A673 (cell line): ENCODE measurements at places on chromosomes 13 and 19. TPM values are rescaled to one million over a fixed set of nuclear protein-coding genes. Genes with fewer than 3 reads are reported as not detected.

The CEACAM8 gene
- total RNA-seq, result not detected in 2 replicates

The NUP58 gene
- 101 TPM in 2 replicates for total RNA-seq

- DNase-seq, result no peak
These were observed 62.3 kb upstream of the STARD13 start for GRCh38 chr13:33347861-33348260.

- no peak for DNase-seq
These were observed 24.9 kb upstream of the GAS6 start for GRCh38 chr13:113888701-113889330.

The LRG1 gene
- total RNA-seq, result 0.20 TPM in 1 of 2 replicates, not detected in the other

DNA sequence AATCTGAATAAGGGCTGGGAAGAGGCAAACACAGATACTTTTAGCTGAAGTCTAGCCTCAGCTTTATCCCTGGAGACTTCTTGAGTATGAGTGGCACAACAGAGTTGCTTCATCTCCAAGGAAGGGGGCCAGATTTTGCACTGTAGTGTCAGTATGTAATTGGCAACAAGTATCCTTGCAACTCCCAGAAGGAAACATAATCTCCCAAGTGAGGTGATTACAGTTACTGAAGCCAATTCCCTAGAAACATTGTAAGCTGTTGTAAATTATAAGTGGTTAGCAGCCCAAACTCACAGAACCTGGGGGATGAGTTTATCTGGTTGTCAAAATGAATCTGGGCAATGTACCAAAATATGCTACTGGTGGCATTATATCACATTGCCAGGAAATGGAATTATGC is 2065.7 kb upstream of the PCDH20 start:
- peak; percentile 96 for DNase-seq

The NOVA2 gene
- not detected in 2 replicates for total RNA-seq

The DNASE2 gene
- total RNA-seq, result 22.7 and 27.8 TPM in 2 replicates

DNA sequence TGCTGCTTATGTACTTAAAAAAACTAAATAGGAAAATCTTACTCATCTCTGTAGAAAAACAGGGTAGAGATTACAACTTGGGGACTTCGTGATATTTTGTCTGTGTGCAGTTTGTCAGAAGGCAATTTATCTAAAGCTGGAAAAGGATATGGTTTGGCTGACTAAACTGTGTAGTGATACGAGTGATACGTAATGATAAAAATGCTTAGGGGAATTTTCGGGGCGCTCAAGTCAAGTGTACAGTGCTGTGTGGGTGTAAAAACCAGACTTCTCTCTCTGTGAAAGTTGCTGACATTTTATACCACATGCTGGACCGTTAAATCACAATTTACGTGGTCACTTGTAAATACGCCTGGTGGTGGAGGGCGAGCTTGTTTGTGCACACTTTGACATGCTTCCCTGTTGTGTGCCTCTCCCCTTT is 221.7 kb downstream of the KCNRG start:
- DNase-seq, result no peak

GRCh38 chr13:110799246-110800236 is 86.0 kb downstream of the ING1 start:
- DNase-seq, result peak; percentile 49

GRCh38 chr19:35596366-35596999 is 10.5 kb downstream of the PMIS2 start:
- DNase-seq, result peak; percentile 51

The CEBPA gene
- total RNA-seq, result 1.4 TPM in 2 replicates

DNA sequence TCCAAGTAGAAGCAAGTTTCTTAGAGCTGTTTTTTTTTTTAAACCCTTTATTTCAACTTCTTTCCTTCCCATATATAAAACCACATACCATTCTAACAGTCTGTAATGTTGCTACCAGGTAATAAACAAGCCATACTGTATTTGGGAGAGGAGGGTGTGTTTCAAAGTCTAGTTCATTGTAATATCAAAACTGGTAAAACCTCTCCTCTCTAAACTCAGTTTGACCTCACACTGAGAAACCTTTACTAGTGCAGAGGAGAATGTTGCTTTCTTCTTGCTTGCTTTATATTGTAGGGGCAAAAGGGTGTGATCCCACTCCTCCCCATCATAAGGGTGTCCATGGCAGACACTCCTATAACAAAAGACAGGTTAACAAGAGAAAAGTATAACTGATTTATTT is 155.1 kb downstream of the GGACT start:
- no peak for DNase-seq

The N4BP2L2 gene
- total RNA-seq, result 96.8 and 113 TPM in 2 replicates

The PRODH2 gene
- total RNA-seq, result not detected in 2 replicates

The ELSPBP1 gene
- 0.47 and 1.0 TPM in 2 replicates for total RNA-seq

The SMIM44 gene
- not detected in 2 replicates for total RNA-seq

DNA sequence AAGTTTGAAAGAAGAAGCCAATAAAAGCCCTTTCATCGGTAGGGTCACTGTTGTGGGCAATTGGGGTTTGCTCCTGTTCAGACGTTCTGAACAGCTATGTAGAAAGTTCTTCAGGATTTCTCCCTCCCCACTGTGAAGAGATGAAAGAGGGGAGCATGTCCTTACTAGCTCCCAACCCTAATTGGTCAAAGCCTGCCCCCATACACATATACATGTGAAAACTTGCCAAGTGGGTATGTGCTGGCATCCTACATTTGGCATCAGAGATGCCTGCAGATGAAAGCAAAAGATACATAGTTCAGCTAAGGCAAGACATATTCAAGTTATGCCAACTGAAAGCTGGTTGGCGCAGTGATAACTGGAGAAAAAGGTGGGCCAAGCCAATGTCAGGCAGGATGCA is 363.1 kb upstream of the DACH1 start:
- no peak for DNase-seq

GRCh38 chr19:34217952-34218817 is 36.2 kb upstream of the GARRE1 start:
- peak; percentile 85 for DNase-seq

The MEIS3 gene
- total RNA-seq, result 9.6 and 21.3 TPM in 2 replicates

DNA sequence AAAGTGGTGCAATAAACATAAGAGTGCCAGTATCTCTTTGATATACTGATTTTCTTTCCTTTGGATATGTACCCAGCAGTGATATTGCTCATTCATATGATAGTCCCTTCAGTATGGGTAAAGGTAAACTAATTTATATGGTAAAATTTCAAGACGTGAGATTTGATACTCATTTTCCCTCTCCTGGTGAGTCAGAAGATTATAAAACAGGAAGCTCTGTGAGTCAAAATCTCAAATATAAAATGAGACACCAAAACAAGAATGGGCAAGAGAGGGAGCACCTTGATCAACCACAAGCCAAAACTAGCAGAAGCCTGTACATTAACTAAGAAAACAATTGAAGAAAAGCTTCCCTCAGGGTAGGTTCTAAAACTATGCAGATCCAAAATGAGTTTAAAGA is 216.3 kb downstream of the SLITRK6 start:
- no peak for DNase-seq

The AMER2 gene
- total RNA-seq, result 49.7 and 70.6 TPM in 2 replicates

DNA sequence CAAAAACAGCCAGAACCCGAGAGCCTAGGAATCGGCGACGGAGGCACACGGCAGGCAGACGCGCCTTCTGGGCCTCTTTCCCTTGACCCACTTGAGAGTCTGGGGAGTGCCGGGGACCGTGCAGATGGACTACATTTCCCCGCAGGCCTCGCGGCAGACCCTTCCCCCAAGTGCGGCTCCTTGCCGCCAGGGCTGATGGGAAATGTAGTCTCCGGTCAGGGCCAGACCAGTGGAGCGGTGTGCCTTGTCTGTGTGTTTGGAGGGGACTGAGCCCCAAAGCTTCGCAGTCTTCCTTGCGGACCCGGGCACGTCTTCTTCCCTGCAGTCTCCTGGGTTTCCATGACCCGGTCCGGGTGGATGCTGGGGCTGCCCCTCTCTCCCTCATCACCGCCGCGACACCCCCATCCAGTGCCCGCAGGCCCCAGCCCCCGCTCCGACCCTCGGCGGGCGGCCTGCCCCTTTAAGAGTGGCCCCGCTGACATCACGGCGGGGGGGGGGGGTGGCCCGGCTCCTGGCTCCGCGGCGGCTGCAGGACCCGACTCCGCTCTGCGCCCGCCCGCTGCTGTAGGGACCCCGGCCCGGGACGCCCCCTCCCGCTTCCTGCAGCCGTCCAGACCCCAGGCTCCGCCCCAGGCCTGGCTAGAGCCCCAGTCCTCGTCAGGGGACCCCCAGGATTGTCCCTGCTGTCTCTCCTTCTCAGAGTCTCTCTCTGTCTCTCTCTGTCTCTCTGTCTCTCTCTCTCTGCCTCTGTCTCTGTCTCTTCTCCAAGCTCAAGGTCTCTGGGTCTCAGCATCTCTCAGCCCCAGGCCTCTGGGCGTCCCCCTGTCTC is 758 bp upstream of the CACNG7 start:
- peak; percentile 85 for DNase-seq

The IZUMO2 gene
- not detected in 2 replicates for total RNA-seq

- no peak for DNase-seq
These were observed 731.5 kb downstream of the SLITRK1 start for GRCh38 chr13:83150616-83151307.

The CKAP2 gene
- 104 and 105 TPM in 2 replicates for total RNA-seq

DNA sequence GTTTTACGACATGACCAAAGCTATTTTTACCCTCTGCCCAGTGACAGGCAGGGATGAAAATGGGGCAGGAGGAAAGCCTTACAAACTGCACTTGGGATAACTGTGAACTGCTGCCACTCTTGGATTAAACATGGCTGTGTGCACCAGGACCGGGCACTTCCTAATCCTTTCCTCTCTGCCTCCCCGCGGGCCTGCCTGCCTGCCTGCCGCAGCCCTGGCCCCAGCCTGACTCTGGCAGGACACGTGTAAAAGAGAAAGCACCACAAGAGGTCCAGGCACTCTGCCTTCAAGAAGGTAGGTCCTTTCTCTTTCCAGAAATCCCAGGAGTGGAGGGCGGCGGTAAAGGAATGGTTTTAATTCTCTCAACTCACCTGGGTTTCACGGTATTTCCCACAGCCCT is 4.8 kb downstream of the TSHZ3 start:
- DNase-seq, result no peak

The IGFL1 gene
- not detected in 2 replicates for total RNA-seq

DNA sequence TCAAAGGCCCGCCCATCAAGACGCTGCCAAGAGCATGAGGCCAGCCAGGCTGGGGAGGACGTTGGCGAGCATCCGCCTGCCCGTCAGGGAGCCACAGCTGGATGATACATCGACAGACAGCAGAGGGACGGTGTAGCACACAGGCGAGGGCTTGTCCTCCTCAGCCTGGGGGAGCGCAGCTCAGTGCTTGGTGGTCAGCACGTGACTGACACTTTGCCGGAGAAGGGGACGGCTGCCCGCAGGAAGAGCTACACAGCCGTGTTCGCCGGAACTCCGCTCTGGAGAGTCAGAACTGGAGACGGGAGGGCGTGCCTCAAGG is 34.1 kb downstream of the CSNK1G2 start:
- DNase-seq, result no peak

DNA sequence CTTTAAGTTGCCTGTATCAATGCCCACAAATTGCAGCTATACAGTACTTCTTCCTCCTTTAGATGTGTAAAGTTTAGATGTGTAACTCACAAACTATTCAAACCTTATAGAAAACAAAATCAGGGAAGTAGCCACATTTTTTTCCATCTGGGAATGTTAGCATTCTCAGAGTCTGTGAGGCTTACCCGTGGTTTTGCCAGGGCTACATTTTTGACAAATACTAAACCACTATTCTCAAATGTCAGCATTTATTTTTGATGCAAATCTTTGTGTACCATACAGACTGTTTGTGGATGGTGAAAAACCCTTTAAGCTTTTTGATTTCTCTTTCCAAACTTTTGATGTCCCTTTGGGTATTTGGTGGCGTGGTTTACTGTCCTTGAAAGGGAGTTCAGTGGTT is 216.4 kb downstream of the POSTN start:
- DNase-seq, result no peak

GRCh38 chr13:97849305-97849704 is 104.2 kb upstream of the IPO5 start:
- peak; percentile 59 for DNase-seq

DNA sequence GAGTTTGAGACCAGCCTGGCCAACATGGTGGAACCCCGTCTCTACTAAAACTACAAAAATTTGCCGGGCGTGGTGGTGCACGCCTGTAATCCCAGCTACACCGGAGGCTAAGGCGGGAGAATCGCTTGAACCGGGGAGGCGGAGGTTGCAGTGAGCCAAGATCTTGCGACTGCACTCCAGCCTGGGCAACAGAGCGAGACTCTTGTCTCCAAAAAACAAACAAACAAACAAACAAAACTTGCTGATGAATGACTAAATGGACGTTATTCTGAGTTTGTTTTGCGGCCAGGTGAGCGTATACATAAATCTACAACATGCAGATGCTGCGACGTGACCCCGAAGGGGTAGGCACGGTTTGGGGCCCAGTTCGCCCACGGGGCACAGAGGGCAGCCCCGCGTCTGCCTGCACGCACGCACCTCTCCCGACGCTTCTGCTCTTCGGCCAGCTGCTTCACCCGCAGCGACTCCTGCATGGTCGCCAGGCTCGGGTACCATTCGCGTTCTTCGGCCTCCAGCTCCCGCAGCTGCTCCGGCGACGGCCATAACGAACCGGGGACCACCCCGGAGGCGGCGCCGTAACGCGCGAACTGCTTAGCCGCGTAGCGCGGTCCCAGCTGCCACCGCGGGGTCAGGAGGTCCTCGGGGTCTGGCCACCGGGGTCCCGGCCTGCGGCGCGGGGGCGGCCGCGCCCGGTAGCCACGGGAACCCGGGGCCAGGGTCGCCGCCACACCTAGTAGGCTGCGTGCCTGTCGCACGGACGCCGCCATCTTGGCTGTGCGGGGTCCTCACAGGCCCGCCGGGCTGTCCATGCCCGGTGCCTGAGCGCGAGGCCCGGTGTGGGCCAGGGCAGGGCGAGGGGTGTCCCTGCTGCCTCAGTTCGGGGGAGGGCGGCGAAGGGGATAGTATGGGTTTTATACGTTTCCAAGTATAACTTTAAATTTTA is at the start of gene GADD45GIP1:
Gene GADD45GIP1, minus strand, starts transcription at position 778 of the 943 bp plus-strand sequence. Its CDS starts 11 bp downstream, at position 767.
- DNase-seq, result peak; percentile 93

The HCN2 gene
- 13.1 and 15.7 TPM in 2 replicates for total RNA-seq

DNA sequence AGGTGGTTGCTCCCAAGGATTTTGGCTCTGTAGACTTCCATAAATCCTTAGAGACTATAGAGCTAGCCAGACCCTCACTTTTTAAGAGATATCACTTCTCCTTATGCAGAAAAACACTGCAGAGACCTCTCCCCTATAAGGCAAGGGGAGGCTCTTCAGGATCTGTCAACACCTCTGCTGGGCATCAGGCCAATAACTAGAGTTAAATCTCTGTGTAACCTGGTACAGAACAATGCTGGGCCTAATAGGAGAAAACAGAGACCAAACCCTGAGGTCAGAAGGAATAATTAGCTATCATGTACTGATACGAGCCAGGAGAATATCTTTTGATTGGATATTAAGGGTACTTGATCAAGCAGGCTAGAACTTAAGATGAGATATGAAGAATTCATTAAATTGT is 358.5 kb downstream of the TBC1D4 start:
- DNase-seq, result no peak

GRCh38 chr19:45502111-45502510 is 3.9 kb downstream of the PPM1N start:
- no peak for DNase-seq

- DNase-seq, result no peak
These were observed 9.7 kb upstream of the HSH2D start for GRCh38 chr19:16133818-16134217.

The DIAPH3 gene
- 62.3 and 65.7 TPM in 2 replicates for total RNA-seq
